Activated gamma-delta T cell treated with anti-CD3 and anti-CD28 coated beads, Interleukin-2, amount 50 U/mL, for 16 hours (primary cell): ENCODE measurements at places on chromosomes 2 and 18.

GRCh38 chr2:23757686-23758433 lies 169.1 kb downstream of the ATAD2B start:
- no peak for DNase-seq

GRCh38 chr18:32238635-32239268 lies 48.9 kb downstream of the MEP1B start:
- DNase-seq = no peak

GRCh38 chr2:202589582-202589949 lies 45.2 kb upstream of the FAM117B start:
- DNase-seq = no peak

- DNase-seq = no peak
Observed at GRCh38 chr2:241768850-241769249, 7.8 kb upstream of the GAL3ST2 start.

GRCh38 chr2:5695654-5696403 lies 3.6 kb downstream of the SOX11 start:
- no peak for DNase-seq

- DNase-seq = no peak
Observed at GRCh38 chr2:160621748-160622147, 128.1 kb upstream of the RBMS1 start.

GRCh38 chr2:48357351-48357750 lies 172.6 kb upstream of the STON1 start:
- no peak for DNase-seq

GRCh38 chr2:165610591-165611029 lies 141.1 kb downstream of the CSRNP3 start:
- DNase-seq = no peak

GRCh38 chr2:159545085-159545484 lies 71.3 kb downstream of the BAZ2B start:
- DNase-seq = no peak

- no peak for DNase-seq
Observed at GRCh38 chr2:159982842-159983785, 79.3 kb downstream of the PLA2R1 start.

- no peak for DNase-seq
Observed at GRCh38 chr2:71190656-71191569, 36.0 kb downstream of the PAIP2B start.

GRCh38 chr2:74789271-74789670 lies 44.7 kb upstream of the HK2 start:
- DNase-seq = no peak

- no peak for DNase-seq
Observed at GRCh38 chr2:2960441-2961133, 417.0 kb downstream of the EIPR1 start.

DNA sequence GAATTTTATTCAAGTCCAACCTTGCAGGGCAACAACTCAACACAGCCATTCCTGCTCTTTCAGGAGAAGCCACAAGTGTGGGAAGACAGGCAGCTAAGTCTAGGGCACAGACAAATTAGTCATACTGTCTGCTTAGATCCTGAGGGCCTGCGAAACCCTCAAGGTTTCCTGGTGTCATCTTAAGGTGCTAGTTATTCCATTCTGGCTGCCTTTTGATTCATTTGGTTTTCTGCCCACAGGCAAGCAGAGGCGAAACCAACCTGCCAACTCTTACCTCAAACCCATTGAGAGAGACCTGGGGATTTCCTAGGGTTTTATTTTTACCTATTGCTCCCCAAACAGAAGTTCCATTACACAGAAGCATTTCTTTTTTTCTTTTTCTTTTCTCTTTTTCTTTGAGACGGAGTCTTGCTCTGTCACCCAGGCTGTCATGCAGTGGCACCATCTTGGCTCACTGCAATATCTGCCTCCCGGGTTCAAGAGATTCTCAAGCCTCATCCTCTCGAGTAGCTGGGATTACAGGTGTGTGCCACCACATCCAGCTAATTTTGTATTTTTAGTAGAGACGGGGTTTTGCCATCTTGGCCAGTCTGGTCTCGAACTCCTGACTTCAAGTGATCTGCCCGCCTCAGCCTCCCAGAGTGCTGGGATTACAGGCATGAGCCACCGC lies 23.7 kb upstream of the SCYGR1 start:
- DNase-seq = peak; percentile 5

DNA sequence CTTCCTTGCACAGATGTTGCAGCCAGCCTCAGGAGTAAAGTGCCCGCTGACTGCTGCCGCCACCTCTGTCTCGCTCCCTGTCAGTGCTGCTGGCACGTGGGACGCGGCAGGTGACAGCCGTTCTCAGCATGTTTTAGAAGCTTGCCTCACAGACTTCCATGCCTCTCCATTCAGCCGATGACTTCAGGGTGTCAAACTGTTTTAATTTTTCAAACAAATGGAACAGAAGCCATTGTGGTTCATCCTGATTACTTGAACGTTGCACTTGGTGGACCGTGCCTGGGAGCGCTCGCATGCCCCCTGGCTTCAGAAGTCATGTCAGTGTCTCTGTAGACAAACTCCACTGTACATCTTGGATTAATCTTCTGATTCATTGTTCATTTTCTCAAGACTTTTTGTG lies 62.7 kb upstream of the EML6 start:
- no peak for DNase-seq

DNA sequence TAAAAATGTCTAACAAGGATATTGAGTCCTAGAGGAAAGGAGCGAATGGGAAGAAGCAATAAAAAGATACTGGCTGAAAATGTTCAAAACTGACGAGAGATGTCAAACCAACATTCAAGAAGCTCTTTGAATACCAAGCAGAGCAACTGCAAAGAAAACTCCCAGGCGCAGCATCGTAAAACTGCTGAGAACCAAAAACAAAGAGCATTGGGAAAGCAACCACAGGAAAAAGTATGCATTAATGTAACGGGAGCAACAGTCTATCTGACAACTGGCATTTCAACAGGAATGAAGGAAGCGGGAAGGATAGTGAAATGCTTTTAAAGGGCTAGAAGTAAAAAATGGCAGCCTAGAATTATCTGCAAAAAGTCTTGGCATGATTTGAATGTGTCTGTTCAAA lies 53.1 kb downstream of the ADCY3 start:
- DNase-seq = no peak

DNA sequence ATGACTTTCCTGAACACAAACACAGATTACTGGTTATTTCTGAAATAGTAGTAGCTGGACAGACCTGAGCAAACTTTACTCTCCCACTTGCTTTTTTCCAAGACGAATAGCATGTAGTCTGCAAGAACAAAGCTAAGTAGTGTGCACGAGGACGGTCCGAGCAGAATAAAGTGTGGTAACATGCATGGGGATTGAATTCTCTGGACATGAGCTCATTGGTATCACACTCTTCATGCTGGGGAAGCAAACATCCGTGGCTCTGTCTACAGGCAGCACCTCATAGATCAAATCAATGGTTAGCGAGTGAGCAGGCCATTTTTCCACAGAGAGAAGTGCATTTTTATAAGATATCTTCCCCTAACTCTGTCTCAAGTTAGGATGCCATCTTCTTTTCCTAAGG lies 164.8 kb upstream of the STK17B start:
- DNase-seq = no peak

DNA sequence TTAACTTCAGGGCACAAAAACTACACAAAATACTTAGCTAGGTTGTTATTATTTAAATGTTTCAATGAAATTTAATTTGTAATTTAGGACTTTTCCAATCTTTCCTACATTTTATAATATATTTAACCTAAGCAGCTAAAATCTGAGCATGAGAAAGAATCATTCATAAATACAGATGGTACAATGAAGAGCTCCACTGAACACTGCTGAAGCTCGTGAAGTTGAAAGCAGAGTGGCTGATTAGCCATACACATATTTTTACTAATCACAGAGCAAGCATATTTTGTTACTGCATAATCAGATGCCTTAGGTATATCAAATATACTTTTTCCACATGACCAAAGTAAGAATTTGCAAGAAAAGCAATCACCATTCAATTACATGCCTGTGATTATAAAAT lies 184.9 kb upstream of the ETAA1 start:
- no peak for DNase-seq
